ENCODE measurements at places on chromosomes 3 and 15. TPM values are rescaled to one million over a fixed set of nuclear protein-coding genes. Genes with fewer than 3 reads are reported as not detected.
A peak's percentile ranks its signal among the peaks of the same experiment; 100 is the strongest.

Gene CCR5
- 0.90 TPM for total RNA-seq

Gene ZPLD1
- total RNA-seq, result not detected

Gene MOBP
- 2.5 TPM for total RNA-seq

Gene SYNPR
- not detected for total RNA-seq

Gene CDCP1
- 0.20 TPM for total RNA-seq

Gene SCN11A
- 0.21 TPM for total RNA-seq

GRCh38 chr3:54863366-54863765 is 64.5 kb downstream of the LRTM1 start:
- DNase-seq, result no peak

- no peak for DNase-seq
Measured at GRCh38 chr15:50189633-50190032, 7.6 kb downstream of the SLC27A2 start.

- DNase-seq, result no peak
Measured at GRCh38 chr15:60918234-60918959, 310.7 kb downstream of the RORA start.

DNA sequence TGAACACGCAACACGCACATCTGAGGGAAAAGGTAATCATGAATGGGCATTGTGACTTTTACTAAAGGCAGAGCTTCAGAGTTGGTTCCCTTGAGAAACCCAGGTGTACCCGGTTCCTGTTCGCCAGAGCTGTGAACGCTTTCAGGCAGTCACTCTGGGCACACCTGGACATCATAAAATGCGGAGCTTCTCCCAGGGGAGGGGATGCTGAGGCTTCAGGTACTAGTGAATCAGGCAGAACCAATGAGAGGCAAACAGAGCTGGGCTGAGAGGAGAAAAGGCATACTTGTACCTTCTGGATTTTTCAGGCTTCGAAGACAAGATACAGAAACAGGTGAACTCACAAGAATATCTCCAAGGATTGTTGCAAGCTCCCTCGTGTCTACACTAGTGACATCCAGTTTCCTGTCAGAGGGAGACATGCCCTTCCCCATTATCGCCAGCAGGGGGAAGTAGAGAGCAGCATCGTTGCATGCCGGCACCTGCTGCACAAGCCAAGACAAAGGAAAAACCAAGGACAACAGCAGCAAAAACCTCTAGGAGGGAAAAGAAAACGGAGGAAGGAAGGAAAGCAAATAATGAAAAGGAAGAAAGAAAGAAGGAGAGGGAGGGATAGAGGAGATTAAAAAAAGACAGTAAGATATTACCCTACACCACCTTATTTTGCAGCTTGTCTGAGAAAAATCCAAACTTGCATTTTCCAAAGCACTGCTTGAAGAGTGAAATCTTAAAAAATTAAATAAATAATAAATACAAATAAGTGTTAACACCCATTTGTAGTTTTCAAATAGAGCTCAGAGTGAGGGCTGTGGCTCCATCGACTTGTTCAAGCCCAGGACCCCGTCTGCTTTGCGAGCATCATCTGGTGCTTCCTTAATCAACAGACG is 2.0 kb downstream of the AHSG start:
- DNase-seq, result peak; percentile 79

DNA sequence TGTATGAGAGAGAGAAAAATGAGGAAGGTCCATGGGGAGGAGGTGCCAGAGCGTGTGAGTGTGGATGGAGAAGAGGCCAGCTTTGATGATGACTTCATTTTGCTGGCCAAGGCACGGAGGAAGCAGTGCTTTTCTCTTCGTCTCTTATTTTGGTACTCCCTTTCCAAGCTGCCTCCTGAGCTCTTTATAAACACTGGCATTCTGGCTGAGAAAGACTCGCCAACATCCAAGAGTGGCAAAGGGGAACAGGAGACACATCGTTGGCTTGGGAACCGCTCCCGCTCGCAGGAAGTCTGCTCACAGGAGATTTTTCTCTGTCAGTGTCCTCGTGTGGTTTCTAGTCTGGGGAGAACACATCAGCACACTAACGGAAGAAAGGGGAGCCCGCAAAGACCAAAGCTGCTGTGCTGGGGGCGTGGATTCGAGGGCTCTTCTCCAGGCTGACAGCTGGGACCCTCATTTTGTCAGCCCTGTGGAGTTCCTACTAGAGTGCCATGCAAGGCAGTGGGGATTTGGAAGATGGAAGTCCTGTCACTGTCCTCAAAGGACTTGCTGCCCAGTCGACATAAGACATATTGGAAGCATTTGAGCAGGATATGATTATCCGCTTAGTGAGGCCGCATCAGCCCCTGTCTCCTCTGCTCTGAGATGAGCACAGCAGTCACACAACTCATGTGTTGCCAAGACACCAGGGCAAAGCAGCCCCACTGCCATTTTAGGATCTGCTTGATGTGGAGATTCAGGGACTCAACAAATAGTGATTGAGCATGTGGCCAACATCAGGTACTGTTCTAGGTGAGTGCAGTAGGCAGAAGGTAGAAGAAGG is 8.0 kb upstream of the SEMA4B start:
- no peak for DNase-seq

DNA sequence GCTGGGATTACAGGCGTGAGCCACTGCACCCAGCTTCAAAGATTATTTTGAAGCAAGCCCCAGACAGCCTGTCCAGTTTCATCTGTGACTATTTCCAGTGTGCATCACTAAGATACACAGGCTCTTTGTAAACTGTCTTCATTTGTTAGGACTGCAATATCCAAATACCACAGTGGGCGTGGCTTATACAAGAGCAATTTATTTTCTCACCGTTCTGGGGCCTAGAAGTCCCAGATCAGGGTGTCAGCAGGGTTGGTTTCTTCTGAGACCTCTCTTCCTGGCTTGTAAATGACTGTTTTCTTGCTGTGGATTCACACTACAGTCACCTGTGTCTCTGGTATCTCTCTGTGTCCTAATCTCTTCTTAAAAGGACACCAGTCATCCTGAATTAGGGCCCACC is 59.7 kb downstream of the RLBP1 start:
- DNase-seq, result no peak

DNA sequence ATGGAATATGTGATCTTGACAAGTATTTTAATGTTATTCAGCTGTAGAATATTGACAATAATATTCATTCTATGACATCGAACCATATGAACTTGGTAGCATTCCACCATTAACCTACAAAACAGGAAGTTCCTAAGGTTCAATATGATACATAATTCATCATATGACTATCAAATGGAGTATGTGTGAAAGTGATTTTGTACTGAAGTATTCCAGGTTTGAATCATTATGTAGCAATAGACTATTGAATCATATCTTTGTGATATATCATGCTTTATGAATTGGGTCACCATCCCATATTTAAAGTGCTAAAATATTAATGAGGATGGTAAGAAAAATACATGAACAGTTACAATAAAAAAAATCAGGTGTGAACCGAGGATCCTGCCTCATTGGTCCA is 95.1 kb downstream of the TP63 start:
- no peak for DNase-seq

DNA sequence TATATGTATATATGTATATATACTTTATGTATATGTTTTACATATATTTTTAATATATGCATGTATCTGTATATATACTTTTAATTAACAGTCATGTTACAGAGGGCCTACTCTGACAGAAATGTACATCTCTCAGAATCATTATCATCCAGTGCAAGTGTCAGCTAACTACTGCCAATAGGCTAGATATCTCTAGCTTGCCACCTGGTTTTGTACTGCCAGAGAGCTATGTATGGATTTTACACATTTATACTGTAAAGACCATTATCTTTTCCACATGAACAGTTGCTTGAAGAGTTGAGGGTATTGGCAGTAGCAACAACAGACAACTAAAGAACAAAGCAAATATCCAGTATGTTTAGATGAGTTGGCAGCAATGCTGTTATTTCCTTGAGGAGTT is 99.7 kb upstream of the VGLL3 start:
- no peak for DNase-seq

DNA sequence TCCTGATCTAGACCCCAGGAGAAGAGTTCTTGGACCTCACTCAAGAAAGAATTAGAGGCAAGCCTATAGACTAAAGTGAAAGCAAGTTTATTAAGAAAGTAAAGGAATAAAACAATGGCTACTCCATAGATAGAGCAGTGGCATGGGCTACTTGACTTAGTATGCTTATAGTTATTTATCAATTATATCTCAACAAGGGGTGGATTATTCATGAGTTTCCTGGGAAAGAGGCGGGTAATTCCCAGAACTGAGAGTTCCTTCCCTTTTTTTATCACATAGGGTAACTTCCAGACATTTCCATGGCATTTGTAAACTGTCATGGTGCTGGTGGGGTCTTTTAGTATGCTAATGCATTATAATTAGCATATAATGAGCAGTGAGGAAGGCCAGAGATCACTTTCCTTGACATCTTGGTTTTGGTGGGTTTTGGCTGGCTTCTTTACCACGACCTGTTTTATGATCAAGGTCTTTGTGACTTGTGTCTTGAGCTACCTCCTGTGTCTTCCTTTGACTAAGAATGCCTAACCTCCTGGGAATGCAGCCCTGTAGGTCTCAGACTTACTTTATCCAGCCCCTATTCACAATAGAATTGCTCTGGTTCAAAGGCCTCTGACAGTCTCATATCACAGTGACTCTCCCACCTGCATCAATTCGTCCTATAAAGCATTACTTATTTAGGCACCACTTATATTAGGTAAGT is 35.3 kb upstream of the PLSCR2 start:
- no peak for DNase-seq

DNA sequence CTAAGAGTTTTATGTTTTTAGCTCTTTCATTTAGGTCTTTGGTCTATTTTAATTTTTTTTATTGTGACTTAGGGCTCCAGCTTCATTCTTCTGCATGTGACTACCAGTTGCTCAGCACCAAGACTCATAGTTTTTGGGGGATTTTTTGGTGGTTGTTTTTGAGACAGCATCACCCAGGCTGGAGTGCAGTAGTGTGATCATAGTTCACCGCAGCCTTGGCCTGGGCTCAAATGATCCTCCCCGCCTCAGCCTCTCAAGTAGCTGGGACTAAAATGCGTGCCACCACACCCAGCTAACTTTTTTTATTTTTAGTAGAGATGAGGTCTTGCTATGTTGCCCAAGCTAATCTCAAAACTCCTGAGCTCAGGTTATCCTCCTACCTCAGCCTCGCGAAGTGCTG is 19.4 kb downstream of the CDV3 start:
- no peak for DNase-seq

GRCh38 chr3:143529018-143529478 is 319.2 kb downstream of the SLC9A9 start:
- DNase-seq, result no peak

DNA sequence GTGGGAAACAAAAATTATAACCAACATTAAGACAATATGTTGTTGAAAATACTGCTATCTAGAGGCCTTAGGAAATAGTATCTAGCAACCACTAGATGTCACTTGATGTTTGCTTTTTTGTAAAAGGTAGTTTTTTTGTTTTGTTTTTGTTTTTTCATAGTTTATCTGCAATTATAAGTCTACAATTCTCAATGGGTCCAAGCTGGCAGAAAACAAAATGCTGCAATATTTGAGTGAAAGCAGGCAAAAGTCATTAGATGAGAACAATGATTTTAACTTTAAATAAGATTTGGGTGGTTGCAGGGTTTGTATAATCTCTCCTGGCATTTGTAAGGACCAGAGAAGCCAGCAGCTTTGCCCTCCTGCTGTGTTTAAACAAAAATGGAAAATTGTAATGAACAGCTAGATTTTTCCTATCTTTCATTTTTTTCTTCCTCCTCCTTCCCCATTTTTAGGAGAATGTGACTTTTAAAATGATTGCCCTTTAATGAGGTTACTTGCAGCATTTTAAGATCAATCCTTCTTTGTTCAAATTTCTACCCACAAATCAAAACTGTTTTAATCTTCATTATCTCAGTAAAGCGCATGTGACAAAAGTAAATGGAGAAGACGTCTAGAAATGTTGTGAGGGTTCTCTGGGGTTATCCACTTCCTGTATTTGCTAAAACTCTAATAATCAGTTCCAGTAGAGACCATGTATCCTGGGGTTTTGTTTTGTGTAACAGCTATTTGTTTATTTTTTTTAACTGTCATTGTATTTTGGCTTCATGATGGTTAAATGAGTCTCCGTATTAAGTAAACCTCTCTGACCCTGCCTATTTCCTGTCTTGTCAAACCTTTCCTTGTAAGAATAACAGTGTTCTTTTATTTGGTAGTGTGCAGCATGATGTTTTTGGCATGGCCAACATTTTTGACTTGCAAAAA is 27.3 kb downstream of the DUT start:
- no peak for DNase-seq

DNA sequence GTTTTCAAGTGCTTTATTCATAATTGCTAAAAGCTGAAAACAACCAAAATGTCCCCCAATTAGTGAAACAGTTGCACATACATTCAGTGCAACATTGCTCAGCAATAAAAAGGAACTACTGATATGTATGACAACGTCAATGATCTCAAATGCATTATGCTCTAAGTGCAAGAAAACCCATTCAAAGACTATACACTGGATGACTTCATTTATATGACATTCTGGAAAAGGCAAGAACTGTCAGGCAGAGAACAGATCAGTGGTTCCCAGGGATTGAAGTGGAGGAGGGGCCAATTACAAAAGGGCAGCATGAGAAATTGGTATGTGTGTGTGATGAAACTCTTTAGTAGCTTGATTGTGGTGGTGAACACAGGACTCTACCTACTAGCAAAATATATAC is 585.6 kb downstream of the TBL1XR1 start:
- DNase-seq, result no peak

- DNase-seq, result no peak
Measured at GRCh38 chr15:30984542-30984941, 6.9 kb downstream of the MTMR10 start.

DNA sequence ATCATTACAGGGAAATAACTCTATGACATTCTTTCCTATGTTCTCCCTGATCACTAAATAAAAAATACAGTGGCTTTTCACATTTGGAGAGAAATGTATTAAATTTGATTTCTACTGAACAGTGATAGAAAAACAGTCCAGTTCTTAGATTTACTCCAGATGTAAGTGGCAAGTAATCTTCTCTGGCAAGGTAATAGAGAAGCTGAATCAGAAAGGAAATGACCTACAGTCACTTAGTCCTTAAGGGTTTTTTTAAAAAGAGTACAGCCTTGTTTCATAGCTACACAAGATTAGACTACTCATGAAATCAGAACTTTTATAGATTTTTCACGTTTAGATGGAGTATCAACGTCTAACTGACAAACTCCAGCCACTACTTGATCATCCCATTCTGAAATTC is 236.9 kb downstream of the CADPS start:
- no peak for DNase-seq

DNA sequence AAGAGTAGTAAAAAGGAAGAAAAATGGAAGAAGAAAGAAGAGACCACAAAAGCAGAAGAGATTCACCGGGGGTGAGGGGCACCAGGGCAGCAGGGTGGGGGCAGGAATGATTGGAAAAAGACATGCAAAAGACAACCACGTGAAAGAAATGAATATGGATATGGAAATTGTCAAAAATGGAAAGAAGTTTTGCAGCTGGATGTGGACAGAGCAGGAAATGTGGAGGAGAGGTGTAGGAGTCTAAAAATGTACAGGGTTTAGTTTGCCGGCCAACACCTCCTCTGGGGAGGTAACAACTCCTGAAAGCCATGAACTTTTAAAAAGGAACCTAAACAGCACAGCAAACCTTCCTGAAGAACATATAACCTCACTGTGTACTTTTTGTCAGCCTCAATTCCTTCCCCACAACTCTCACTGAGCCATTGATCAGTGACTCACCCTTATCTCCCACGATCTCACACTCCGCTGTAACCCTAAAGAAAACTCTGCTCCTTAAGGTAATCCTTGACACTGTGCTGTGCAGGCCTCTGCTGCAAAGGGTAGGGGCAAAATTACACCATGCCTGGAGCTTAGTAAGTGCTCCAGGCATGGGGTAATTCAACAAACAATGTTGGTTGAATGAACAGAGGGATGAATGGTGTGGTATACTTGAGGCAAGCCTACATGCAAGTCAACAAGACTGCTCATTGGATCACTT is 100.2 kb upstream of the BOC start:
- no peak for DNase-seq

GRCh38 chr3:62558549-62559112 is 185.3 kb upstream of the FEZF2 start:
- DNase-seq, result no peak
